Fibroblast of the aortic adventitia (primary cell): ENCODE measurements at places on chromosomes 3 and 15.

DNA sequence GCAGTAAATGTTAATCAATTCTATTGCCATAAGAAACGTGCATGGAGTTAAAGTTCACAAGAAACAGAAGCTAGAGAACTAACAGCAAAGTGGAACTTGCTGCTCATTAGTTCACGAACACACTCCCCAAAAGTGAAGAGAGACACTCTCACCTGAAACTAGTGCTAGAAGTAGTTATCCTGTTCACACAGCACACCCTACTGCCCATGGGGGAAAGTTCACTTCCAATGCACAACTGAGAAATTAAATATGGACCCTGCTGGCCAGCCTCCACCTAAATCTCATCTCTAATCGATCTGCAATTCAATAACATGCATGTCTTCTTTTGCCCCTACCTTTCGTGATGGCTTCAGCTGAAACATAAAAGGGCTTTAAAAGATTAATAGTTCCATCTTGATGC, 39.4 kb upstream of the FRMD4B start:
- DNase-seq: peak; percentile 43

- peak; percentile 21 for DNase-seq
These were observed 59.6 kb upstream of the P3H2 start for GRCh38 chr3:190180268-190180667.

GRCh38 chr3:193391902-193392301, 13.3 kb upstream of the ATP13A5 start:
- DNase-seq: no peak

- peak; percentile 28 for DNase-seq
These were observed 54.5 kb downstream of the PSMD6 start for GRCh38 chr3:63968612-63969350.

- DNase-seq: no peak
These were observed 77.4 kb downstream of the ACAP2 start for GRCh38 chr3:195365371-195365770.

DNA sequence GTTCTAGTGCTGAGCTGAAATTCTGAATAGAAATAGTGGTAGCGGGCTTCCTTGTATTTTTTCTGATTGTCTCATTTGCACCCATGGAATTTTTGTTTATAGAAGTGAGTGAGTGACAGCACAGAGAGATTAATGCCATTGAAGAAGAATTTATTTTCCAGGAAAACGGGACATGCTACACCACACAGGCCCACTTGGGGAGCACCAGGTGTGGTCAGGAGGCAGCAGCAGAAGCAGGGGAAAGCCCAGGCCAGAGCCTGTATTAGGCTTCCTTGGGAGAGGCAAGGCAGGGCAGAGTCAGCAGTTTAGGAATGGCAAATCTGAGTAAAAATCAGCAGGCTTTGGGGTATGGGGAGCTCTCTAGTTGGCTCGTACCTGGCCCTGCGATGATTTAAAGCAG, 88.4 kb upstream of the ATP11B start:
- no peak for DNase-seq

GRCh38 chr3:172057059-172057458, 17.7 kb downstream of the FNDC3B start:
- no peak for DNase-seq

DNA sequence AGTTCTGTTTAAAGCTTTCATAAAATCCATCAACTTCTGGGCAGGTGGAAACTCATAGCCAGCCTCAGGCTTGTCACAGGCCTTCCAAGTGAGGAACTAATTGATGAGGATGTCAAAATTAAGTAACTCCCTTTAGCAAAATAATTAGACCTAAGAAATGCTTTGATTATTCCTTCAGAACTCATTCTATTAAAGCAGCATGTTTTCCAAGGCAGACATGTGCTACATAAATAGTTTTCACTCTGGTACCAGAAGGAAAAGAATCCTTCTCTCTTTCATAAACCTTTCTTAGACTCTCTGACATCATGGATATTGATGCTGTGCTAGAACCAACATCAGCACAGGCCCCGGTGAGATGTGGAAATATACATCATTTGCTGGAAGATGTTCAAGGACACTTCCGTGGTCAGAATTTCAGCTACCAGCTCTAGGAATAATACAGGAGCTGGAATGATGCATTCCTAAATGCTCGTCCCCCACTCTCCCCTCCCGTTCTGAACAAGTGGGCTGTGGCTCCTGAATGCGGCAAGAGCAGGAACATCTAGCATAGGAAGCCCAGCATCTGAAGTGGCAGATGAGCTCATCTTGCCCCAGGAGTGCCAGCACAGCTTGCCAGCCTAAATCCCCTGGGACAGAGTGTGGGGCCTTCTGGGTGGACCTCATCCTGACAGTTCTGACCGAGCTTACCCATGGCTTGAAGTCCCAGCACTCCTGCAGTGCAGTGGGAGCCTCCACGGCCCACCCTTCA, 82.4 kb downstream of the WWTR1 start:
- DNase-seq: peak; percentile 91

DNA sequence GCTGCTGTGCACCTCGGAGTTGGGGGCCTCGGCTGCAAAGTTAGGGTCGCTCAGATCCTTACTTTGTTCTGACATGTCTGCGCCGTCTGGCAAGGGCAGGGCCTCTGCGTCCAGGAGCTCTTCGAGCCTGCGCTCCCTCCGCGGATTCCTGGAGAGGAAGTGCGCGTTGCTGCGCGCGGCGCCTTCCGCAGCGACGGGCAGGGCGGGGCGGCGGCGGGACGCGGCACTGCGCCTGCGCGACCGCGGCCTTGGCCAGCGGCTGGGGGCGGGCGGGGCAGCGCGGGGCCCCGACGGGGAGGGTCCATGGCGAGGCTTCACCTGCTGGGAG, at the start of gene NDN:
Gene NDN (minus strand): TSS at position 163 of the 328 bp plus-strand sequence. CDS start 88 bp downstream, at position 75.
- DNase-seq: peak; percentile 28

- DNase-seq: no peak
These were observed 3.2 kb upstream of the PXYLP1 start for GRCh38 chr3:141228395-141228794.

- peak; percentile 22 for DNase-seq
These were observed 111.8 kb upstream of the LYSMD4 start for GRCh38 chr15:99845009-99845408.

DNA sequence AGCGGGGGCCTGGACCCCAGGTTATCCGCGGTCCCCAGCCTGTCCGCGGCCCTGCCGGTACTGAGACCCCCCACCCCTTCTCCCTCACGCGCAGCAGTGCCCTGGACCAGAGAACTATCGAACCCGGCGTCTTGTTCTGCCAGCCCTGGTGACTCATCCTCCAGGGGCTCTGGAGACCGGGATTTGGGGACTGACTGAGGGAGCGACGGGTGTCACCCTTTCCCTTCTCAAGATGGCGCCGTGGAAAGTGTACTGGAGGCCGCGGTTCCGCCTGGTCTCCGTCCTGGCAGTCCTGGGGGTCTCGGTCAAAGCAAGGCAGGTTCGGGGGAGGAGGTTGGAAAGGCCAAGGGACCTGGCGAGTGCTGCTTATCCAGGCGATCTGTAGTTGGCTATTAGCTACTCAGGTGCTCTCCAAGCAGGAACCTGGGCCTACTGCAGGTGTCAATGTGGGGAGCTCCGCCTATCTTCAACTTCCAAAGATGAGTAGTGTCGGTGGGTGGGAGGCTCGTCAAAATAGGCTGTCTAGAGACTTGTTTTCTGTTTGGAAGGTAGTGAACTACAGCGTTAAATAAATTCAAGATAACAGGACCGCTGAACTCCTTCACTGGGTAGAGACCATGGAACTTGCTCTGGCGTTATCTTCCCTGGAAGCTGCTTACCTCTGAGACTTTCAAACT, 790 bp downstream of the RAB5A start:
- DNase-seq: peak; percentile 42

GRCh38 chr15:45714590-45715488, 80.0 kb downstream of the SQOR start:
- DNase-seq: peak; percentile 67

- peak; percentile 70 for DNase-seq
These were observed 47.7 kb upstream of the DUT start for GRCh38 chr15:48283396-48284145.

GRCh38 chr3:17874636-17875035, 132.2 kb upstream of the TBC1D5 start:
- no peak for DNase-seq

GRCh38 chr3:58129041-58129770, 81.6 kb downstream of the DNASE1L3 start:
- no peak for DNase-seq

DNA sequence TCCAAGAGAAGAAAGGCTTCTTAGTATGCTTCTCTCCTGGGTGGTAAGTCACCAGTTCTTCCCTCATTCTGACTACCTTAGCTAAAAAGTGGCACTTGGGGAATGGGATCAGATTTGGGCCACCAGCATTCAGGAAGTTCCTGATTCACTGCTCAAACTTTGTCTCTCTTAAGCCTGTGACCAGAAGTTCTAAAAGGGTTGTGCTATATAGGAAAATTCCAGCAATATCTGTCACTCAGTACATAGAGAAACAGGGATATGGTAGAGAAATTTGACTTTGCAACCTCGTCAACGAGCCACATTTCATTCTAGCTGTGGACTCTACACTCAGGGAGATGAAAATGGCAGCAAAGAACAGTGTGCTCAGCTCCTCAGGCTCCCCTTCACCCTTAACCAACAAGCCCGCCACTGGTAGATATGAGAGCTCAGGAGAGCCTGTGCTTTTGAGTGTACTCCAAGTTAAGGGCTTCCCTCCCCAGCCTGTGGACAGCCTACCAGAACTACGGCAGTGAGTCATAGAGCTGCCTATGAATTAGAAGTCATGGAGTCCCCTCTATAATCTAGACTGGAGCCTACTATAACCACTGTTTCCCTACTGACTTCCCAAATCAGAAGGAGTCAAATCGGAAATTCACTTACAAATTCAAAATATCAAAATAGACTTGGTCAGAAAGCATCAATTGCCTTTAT, 52.6 kb upstream of the MYO5C start:
- DNase-seq: peak; percentile 31

DNA sequence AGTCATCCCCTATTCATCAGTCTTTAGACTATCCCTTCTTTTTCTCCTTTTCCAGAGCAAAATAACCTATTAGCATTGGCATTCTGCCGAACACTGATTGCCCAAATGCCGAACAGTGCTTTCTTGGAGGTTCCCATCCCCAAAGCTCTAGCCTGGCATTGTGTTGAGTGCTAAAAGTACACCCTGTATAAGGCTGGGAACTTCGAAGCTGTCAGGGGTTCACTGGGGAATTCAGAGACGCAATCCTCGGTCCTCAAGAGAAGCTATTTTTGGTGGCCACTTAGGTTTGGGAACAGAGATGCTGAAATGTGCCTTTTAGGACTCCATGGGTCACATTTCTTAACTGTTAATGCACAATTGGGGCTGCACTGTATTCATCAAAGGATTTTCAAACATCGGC, 8.4 kb downstream of the FRMD5 start:
- no peak for DNase-seq

- DNase-seq: no peak
These were observed 217.6 kb downstream of the KBTBD8 start for GRCh38 chr3:67215690-67216089.

GRCh38 chr3:43810797-43811196, 120.1 kb downstream of the ABHD5 start:
- no peak for DNase-seq

- DNase-seq: peak; percentile 74
These were observed 1.1 kb upstream of the ZNF639 start for GRCh38 chr3:179321668-179322285.

- no peak for DNase-seq
These were observed 23.1 kb upstream of the TSEN2 start for GRCh38 chr3:12461097-12461649.

- no peak for DNase-seq
These were observed 137.8 kb upstream of the CBLB start for GRCh38 chr3:106006571-106006970.

GRCh38 chr3:70990723-70991122, 592.8 kb downstream of the FOXP1 start:
- DNase-seq: no peak

DNA sequence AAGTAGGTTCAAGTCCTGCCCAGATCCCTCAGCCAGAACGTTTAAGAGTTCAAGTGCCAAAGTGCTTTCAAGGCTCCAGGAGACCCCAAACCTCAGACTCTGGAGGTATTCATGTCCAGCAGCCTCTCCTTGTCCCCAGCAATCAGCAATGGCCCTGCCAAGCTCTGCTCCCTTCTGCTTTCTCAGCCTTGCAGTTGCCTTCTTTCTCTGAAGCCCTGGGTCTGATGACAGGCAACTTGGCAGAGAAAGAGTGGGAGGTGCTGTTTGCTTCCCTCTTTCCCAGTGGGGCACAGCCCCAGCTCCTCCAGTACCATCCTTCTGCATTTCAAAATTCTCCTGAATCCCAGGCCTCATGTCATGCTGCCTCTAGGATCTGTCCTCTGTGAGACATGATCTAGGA, 40.2 kb downstream of the ATP2B2 start:
- DNase-seq: no peak

- DNase-seq: no peak
These were observed 4.7 kb downstream of the PIK3CB start for GRCh38 chr3:138829886-138830510.

DNA sequence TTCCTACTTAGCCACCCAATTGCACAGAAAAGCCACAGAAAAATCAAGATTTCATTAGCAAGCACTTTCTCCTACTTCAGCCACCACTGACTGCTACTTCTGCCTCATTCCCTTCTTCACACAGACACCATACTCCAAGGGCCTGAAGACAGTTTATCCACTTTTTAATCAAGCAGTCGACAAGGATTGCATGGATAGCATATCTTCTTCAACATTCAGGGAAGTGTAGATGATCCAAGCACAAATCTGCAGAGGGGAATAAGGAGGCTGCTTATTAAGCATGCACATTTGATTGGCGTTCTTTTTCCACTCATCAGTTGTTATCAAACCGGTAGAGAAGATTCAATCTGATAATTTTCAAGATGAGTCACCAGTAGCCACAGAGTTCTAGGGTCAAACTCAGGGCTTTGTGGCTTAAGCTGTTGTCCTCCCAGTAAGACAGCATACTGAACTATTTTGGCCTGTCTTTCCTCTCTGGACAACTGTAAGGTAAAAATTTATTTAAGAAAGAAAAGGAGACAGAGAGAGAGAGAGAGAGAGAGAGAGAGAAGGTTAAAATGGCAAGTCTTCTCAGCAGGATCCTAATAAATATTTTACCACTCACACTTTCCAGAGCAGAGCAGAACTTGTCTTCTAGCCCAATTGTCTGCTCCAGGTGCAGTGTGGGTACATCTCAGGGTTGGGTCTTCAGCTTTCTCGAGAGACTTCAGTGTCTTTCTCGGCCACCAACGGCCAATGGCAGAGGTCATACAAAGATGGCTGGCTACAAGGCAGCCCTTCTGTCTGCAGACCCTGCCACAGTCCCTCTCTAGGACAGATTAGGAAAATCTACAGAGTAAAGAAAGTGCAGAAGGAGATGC, 80.6 kb upstream of the BHLHE40 start:
- peak; percentile 23 for DNase-seq

DNA sequence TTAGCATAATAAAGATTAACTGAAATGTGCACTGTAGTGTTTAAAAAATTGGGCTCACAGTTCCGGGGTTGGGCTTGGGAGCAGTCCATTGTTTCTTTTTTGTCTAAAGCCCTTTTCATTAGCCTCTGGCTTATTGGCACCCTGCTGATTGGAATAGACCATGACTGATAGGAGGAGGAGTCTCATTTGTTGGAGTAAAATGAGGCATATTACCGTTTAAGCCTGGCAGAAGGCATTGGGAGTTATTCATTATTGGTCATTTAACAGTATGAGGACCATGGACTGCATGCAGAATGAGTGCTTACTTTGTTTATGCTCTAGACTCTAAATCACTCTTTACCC, 139.0 kb upstream of the CGNL1 start:
- DNase-seq: no peak

- no peak for DNase-seq
These were observed 1.0 kb downstream of the ACAN start for GRCh38 chr15:88804257-88804656.

- no peak for DNase-seq
These were observed 16.5 kb downstream of the HPS3 start for GRCh38 chr3:149145974-149146373.

GRCh38 chr3:172777901-172778300, 27.4 kb downstream of the ECT2 start:
- DNase-seq: no peak
